ENCODE measurements at places on chromosomes 1 and 21.

- no peak for DNase-seq
These were observed 386.3 kb downstream of the MRPL39 start for GRCh38 chr21:25220954-25221353.

DNA sequence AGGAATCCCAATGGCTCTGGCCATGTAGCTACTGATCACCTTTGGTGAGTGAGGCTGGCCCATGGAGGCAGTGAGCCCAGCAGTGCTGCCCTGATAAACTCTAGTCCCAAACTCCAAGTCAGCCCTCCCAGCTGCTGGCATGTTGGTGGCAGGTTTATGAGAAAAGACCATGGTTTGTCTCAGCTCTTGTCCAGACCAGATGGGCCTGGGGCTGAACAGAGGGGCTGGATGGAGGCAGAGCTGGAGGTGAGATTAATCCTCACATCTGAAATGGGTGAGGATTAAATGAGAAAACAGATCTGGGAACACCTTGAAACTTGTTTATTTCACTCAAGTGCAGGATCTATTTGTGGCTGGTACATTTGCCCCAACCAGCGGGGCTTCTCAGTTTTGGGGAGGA is 3.2 kb downstream of the TMEM269 start:
- DNase-seq, result no peak

GRCh38 chr1:197614916-197615692 is 160.2 kb downstream of the DENND1B start:
- no peak for DNase-seq

DNA sequence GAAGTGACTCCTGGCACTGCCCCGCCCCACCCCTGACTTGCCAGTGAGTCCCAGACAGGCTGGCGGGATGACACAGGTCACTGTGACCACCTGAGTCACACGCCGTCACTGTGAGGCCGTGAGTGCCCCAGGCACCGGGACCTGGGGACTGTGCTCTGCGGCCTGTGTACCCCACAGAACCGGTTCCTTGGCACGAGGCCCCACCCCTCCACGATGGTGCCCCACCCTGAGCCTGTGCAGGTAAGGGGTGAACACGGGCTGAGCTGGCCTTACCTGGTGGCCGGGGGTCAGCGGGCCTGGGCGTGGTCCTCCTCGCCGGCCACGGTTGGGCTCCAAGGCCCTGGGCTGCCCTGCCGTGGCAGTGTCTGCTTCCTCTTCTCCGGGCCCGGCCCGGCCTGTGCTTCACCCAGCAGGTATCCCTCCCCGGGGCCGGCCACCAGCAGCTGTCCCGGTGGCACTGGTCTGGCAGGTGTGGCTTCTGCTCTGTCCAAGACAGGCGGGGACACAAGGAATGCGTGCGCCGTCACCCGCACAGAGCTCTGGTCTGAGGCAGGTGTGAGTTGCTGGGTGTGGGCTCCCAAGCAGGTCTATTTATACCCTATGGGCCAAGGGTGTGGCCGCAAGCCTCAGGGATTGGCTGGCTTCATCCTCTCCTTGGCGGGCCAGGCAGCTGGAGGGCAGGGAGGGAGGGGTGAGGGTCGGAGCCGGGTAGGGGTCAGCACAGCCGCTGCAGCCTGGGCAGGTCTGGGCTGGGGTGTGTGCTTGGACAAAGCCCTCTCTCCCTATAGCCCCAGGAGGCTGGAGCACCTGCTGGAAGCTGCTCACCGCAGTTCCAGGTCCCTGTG is at the start of gene RNF223:
Gene RNF223, minus strand, starts transcription at position 564 of the 845 bp plus-strand sequence. CDS start 1,740 bp downstream, outside the sequence.
- no peak for DNase-seq

- no peak for DNase-seq
These were observed 263.5 kb downstream of the LMO4 start for GRCh38 chr1:87592156-87592555.

DNA sequence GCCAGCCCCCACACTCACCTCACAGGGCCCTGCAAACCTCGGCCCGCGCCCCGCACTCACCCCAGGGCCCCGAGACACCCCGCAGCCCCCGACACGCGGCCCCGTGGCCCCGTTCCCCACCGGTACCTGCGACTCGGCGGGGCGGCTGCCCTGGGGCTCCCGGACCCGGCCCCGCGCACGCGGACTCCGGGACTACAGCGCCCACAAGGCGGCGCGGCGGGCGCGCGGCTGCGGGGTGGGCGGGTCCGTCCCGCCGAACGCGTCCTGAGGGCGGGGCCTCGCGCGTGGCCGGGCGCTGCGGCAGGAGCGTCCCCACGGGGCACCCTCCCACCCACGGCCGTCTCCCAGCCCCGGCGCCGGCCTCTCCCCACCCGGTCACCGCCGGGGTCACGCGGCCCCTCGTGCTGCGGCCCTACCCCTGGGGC is at the start of gene SLC19A1:
Gene SLC19A1, minus strand, starts transcription at position 199 of the 425 bp plus-strand sequence. CDS start 4,481 bp downstream, outside the sequence.
- no peak for DNase-seq

DNA sequence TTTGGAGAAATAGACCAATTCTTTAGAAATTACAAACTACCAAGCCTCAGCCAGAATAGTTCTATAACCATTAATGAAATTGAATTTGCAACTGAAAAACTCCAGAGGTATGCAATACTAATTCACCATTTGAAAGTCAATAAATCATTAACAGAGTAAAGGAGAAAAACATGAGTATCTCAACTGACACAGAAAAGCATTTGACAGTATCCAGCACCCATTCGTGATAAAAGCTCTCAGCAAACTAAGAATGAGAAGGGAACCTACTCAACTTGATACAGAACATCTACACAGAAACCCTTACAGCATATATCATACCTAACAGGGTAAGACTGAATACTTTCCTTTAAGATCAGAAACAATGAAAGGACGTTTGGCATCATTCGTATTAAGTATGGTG is 54.3 kb downstream of the ST6GALNAC5 start:
- DNase-seq, result no peak

GRCh38 chr1:89698624-89699023 is 65.7 kb downstream of the LRRC8C start:
- DNase-seq, result no peak

DNA sequence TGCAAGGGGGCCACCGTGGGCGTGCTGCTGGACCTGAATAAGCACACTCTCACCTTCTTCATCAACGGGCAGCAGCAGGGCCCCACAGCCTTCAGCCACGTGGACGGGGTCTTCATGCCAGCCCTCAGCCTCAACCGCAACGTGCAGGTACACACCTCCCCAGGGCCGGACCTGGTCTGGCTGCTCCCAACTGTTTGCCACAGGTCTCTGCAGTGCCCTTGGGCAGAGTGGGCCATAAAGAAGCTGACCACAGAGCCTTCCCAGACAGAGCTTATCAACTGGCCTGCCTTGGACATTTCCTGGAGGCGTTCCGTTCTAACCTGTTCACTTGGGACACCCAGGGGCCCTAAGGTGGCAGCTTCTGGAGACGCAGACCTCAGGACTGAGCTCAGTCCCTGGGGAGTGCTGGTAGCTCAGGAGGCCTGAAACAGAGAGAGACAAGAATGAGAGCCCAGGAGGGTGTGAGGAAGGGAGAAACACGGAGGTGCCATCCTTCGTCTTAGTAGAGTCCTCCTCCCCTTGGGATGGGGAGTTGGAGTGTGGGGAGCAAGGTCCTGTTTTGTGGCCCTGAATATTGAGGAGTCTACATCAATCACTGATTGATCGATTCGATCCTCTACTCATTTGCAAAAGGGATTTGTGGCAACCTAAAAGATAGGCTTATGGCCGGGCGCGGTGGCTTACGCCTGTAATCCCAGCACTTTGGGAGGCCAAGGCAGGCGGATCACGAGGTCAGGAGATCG is 27.0 kb upstream of the GNPAT start:
- DNase-seq, result no peak

DNA sequence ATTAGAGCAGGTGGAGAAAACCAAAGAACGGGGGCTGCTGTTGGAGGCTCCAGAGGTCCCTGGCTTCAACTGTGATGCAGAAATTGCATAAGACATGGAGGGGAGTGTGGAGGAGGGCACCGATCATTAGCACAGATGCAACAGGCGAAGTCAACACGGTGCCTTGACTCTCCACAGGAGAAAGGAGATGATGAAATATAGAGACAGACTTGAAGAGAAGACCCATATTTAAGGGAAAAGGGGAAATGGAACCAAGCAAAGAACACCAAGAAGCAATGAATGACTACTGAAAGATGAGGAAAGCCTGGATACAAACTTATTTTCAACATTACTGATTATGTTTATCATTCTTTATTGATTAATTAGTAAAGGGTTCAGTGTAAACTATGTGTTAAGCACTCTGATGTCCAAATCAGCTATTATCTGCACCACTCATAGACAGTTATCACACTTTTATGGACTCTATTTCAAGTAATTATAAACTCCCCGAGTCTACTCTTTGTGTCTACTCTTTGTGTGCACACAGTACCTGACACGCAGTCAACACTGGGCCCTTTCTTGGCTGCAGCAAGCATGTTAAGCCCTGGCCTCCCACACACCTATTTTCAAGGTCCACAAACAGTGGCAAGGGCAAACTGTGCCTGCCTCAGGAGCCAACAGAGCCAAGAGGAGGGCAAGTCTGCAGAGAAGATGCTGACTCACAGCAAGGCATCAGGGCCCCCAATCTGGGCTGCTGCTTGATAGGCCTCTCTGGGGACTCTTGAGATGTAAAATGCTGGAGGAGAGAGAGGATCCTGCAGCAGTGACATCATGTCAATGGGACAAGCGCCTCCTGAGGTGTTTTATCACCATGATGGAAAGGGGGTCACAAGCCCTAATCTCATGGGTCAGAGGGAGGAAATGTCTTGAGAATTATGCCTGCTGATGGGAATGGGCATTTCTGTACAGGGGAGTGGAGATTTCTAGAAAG is 17.6 kb downstream of the PCNX2 start:
- no peak for DNase-seq

GRCh38 chr1:57620605-57621004 is 196.7 kb upstream of the DAB1 start:
- no peak for DNase-seq

DNA sequence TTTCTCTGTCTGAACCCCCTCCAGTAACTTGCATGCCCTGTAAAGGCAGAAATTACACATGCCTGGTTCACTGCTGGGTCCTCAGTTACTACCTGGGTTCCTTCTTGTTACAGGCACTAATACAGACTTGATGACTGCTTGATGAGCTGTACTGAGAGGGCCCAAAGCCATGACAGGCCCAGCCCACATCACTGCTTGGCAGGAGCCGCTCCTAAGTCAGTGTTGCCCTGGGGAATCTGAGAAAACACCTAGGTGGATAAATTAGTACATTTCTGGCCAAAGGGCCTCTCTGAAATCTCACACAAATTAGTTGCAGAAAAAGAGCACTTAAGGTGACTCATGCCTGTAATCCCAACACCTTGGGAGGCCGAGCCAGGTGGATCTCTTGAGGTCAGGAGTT is 37.8 kb upstream of the IRF2BP2 start:
- DNase-seq, result no peak

DNA sequence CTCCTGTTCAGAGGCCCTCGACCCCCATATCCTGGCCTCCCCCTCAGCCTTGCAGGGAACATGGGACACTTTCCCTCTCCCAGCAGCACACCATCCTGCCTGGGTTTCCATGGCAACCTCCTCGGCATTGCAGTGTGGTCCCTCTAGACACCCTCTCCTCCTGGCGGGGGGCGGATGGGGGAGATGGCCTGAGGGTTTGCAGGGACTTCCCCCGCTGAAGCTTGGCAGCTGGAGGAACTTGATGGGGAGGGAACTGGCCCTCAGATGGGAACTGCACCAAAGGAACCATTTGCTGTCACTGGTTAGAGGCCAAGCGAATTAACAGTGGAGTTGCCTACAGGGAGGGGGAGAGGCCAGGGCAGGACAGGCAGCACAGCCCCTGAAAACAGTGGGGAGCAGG is 28.7 kb downstream of the RIMS3 start:
- no peak for DNase-seq
